T-helper 17 cell (primary cell): ENCODE measurements at places on chromosomes 6 and 20.

DNA sequence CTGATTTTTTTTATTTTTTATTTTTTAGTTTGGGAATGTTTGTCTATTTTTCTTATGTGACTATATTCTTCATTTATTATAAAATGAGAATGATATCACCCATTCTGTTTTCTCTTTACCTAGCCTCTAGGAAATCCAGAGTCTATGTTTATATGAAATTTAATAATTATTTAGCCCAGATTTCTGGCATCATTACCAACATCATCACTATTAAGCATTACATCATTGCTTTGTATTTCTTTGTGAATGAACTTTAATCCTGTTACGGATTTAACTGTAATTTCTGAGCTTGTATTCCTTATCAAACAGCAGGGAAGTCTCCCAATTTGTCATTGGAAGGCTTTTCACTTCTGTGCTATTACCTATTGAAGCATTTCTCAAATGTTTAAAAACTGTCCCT is 72.7 kb upstream of the NOX3 start:
- DNase-seq, result no peak

GRCh38 chr6:160837146-160837545 is 135.1 kb downstream of the PLG start:
- no peak for DNase-seq

DNA sequence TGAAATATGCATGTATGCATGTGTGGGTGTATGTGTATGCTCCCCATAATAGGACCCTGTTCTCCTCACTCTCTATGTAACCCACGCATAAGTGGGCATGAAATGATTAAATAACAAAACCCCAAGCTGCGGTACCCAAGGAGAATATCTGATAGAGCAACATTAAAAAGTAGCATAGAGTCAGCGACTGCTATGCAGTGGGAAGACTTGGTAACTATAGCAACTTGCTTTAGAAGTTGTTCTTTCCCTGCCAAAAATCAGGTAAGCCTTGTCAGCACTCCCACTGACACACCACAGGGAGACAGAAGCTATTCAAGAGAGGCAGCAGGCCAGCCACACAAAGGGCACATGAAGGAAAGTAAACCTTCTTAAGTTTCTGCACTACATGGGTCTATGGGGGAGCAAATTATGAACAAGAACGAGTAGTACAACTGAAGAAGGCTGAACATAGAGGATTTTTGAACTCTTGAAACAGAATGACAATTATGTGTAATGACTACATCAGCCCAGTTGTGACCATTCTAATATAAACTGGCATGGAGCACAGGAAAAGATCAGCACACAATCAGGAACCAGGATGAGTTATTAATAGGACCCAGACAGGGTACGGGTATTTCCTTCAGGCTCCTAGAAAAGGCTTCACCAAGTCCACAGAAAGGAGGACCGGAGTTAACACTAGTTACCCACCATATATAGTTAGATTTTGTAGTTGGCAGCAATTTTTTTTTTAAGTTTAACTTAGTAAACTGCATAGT is 89.9 kb downstream of the GPR6 start:
- no peak for DNase-seq

- no peak for DNase-seq
Measured at GRCh38 chr6:151257985-151258445, 18.2 kb downstream of the AKAP12 start.

GRCh38 chr20:57508831-57509230 is 16.1 kb downstream of the CTCFL start:
- no peak for DNase-seq

DNA sequence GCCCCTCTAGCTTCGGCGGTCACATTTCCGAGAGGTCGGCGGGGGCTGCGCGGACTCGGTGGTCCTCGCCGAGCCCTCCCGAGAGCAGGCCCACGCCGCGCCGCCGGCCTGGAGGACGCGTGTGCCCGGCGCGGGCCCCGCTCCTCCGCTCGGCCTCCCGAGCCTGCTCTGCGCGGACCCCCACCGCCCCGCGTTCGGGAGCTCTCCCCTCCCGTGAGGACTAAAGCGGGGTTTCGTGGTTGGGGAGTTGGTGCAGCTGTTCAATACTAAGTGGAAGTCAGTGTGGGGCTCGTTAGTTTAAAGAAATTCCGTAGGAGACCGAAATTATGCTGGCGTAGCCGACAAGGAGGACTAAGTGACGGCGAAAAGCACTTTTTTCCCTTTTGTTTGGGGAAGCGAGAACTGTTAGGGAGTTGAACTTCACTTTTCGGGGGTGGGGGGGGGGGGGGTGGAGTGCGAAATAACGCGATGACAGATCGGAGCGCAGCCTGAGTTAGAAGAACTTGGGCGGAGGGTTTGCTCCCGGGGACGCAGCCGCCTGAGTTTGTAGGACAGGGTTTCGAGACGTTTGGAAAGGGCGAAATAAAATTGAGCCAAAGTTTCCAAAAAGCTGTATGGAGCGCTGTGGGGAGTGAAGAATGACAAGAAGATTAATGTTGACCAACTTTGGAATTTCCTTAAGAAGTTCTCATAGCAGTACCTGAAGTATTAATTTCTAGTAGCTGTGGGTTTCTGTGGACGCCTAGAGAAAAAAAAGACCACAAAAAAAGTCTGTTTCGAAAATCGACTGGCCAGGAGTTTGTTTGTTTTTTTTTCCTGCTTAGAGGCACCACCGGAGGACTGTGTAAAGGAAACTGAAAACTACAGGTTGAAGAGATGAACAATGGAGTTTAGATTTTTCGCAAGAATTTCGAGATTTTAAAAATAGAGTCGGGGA is 1.4 kb downstream of the QKI start:
- no peak for DNase-seq

DNA sequence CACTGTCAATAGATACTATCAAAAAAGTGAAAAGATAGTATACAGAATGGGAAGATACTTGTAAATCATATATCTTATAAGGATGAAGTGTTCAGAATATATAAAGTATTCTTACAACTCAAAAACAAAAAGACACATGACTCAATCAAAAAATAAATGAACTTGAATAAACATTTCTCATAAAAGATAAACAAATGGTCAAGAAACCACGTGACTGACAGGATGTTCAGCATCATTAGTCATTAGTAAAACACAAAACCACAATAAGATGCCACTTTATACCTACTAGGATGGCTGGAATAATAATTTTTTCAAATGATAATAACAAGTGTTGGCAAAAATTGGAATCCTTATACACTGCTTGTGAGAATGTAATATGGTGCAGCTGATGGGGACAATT is 729.1 kb upstream of the HS3ST5 start:
- DNase-seq, result no peak

DNA sequence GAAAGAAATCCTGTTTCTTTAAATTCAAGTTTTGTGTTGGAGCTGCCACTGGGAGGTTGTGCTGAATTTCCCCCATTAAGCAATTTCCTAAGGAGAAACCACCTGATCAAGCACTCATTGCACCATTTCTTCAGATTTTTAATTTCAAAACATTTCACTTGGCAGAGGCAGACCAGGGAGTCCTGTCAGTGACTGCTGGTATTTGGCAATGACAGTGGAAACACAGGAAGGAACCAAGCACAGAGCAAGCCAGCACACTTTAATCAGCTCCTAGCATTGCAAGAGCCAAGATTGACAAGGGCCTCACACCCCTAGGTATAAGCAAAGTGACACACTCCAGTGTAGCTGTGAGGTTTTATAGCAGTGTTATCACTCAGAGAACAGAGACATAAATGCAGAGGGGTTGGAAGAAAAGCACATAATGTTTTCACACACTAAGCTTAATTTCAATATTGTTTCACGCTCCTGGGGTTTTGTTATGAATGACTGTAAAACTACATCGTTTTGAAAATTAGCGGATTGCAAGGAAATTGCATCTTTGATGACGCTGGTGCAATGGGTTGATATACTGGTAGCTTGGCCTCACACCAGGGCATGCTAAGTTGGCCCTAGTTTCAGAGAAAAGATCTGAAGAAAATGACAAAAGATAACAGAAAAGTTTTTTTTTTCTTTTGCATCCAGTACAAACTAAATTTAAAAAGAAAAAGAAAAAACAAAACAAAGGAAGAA is 768.4 kb downstream of the TFAP2A start:
- no peak for DNase-seq

- DNase-seq, result no peak
Measured at GRCh38 chr6:166277892-166278578, 30.2 kb downstream of the PRR18 start.

DNA sequence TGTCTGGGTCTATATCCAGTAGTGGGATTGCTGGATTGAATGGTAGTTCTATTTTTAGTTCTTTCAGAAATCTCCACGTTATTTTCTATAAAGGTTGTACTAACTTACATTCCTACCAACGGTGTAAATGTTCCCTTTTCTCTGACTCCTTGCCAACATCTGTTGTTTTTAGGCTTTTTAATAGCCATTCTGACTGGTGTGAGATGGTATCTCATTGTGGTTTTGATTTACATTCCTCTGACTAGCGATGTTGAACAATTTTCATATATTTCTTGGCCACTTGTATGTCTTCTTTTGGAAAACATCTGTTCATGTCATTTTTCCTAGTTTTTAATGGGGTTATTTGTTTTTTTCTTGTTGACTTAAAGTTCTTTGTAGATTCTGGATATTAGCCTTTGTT is 99.3 kb downstream of the BMP2 start:
- no peak for DNase-seq

GRCh38 chr20:41969656-41970055 is 351.5 kb upstream of the CHD6 start:
- DNase-seq, result no peak

DNA sequence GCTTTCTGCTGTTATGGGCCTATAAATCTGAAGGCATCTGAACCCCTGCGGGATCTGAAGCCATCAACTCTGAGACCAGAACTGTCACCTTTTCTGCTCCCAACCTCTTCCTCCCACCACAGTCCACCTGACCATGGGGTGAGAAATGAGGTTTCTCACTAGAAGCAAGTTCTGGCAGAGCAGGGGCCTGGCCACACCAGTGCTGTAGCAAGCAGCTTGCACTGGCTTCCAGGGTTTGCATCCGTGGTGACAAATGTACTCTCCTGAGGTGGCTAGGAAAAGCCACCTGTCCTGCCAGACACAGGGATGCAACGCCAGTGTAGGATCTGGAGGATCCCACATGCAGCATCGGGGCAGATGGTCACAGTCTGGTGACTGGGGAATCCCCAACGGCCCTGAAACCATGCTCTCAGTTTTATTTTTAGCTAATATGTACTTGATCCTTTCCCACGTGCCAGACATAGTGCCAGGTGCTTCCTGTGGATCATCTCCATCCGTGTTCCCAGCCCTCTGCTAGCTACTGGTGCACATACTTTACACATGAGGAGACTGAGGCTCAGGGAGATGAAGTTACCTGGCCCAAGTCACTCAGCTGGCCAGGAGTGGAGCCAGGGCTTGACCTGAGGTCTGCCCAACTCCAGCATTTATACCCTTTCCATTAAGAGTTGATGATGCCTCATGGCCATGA is 122.1 kb upstream of the SPACA1 start:
- DNase-seq, result no peak
